GM12865 (cell line): ENCODE measurements at places on chromosomes 1 and 21.

DNA sequence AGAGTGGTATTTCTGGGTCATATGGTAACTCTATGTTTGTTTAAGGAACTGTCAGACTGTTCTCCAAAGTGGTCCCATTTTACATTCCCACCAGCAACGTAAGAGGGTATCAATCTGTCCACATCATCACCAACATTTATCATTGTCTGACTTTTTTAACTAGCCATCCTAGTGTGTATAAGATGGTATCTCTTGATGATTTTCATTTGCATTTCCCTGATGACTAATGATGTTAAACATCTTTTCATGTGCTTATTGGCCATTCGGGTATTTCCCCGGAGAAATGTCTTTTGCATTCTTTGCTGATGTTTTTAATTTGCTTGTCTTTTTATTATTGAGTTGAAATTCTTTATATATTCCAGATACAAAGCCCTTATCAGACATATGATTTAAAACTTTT lies 370.1 kb upstream of the NR5A2 start:
- DNase-seq: no peak

GRCh38 chr21:41622831-41623548 lies 115.0 kb upstream of the TMPRSS2 start:
- no peak for DNase-seq

DNA sequence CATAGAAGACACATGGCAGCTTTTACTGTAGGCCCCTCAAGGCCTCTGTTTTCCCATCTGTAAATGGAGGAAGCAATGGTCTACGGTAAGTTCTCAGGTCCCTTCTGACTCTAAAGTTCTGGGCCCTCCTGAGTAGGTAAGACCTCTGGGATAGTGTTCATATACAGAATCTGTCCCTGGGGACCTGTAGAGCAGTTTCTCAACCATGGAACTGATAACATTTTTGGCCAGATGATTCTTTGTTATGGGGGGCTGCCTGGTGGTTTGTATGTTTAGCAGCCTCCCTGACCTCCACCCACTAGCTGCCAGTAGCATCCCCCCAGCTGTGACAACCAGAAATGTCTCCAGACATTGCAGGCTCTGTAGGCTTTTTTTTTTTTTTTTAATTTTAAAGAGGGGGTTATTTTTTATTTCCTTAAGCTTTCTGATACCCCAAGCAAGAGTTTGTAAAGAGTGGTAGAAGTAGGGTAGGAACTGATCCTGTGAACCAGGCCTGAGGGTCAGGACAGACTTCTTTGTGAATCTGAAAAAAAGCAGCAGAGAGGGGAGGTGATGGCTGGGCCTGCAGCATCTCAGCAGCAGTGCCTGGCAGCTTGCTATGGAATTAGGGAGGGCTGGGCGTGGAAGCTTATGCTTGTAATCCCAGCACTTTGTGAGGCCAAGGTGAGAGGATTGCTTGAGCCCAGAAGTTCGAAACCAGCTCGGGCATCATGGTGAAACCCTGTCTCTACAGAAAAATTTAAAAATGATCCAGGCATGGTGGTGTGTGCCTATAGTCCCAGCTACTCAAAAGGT lies 20.2 kb upstream of the TCEA3 start:
- no peak for DNase-seq

GRCh38 chr1:204254031-204254661 lies 40.4 kb upstream of the GOLT1A start:
- DNase-seq: no peak

DNA sequence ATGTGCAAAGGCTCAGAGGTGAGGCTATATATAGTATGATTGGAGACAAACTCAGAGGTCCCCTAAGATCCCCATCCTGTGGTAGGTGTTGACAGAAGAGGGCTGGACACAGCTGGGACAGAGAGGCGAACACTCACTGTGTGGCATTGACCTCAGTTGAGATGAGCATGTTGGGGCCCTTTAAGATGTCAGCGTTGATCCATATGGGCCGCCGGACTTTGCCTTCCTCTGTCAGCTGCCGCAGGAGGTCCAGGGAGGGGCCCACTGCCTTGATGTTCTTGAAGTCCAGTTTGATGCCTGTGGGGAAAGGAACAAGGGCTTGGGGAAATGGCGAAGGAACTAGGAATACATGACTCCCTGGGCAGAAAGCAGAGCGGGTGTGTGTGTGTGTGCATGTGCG lies 8.8 kb downstream of the FAM151A start:
- no peak for DNase-seq

DNA sequence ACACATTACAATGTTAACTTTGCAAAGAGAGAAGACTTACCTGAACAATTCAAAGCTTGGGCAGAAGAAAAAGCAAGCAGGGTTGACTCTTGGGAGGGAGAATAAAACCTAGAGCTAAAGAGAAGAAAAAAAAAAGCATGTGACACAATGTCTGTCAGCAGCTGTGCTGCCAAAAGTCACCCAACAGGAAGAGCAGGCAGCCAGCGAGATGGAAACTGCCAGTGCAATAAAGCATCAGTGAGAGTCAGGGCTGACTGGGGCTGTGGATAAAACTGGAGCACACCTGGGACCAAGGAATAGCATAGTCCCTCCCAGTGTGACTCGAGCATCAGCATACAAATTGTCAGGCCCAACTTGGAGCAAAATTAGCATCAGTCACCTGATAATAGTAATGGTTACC lies 65.0 kb upstream of the SLC22A15 start:
- no peak for DNase-seq

DNA sequence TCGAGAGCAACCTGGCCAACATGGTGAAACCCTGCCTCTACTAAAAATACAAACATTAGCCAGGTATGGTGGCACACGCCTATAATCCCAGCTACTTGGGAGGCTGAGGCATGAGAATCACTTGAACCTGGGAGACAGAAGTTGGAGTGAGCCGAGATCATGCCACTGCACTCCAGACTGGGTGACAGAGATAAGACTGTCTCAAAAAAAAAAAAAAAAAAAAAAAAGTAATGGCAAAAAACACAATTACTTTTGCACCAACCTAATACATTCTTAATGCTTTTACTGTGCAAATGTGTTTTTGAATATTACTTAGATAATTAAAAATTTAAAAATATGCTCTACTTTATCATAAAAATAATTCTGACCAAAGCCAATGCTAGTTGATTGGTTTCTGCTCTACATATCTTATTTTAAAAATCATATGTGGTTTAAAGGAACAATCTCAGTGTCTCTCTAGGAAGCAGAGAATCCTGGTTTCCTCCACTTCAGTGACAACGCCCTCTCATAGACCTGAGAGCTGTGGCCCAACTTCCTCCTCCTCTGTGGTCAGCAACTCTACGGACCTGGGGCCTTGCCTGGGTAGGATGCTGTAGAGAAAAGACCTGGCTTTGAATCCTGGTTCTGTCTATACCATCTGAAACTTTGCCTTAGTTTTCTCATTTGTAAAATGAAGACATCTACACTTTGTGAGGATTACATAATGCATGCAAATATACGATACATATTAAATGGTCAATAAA lies 64.7 kb downstream of the TGFBR3 start:
- peak; percentile 41 for DNase-seq

GRCh38 chr21:44550807-44551206 lies 498 bp downstream of the KRTAP10-2 start:
- DNase-seq: no peak

GRCh38 chr1:208178091-208178529 lies 66.1 kb downstream of the PLXNA2 start:
- no peak for DNase-seq

- no peak for DNase-seq
Measured at GRCh38 chr1:77031106-77031662, 163.9 kb downstream of the ST6GALNAC5 start.

- no peak for DNase-seq
Measured at GRCh38 chr1:91546876-91547275, 46.2 kb downstream of the CDC7 start.

GRCh38 chr1:160058087-160058486 lies 11.9 kb downstream of the KCNJ10 start:
- no peak for DNase-seq

GRCh38 chr1:234127026-234127671 lies 222.7 kb downstream of the SLC35F3 start:
- DNase-seq: no peak

DNA sequence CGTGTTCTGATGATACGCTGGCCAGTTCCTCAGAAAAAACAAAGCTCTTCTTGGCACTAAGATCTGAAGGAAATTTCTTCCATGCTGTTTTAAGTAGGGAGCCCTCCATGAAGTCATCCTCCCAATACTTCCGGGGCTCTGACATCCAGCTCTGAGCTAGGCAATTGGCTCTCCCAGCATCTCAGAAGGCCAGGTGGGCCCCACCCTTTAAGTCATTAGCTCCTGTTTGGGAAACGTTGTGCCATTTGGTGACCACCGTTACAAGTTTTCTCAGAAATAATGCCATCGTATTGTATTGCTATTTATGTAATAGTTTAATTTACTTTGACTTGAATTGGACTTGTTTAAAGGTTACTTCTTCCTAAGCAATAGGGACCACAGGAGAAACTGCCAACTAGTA lies 130.3 kb upstream of the EDN2 start:
- no peak for DNase-seq

GRCh38 chr1:236718328-236718727 lies 32.0 kb downstream of the ACTN2 start:
- DNase-seq: no peak

- no peak for DNase-seq
Measured at GRCh38 chr1:93722081-93723031, 40.7 kb upstream of the BCAR3 start.

DNA sequence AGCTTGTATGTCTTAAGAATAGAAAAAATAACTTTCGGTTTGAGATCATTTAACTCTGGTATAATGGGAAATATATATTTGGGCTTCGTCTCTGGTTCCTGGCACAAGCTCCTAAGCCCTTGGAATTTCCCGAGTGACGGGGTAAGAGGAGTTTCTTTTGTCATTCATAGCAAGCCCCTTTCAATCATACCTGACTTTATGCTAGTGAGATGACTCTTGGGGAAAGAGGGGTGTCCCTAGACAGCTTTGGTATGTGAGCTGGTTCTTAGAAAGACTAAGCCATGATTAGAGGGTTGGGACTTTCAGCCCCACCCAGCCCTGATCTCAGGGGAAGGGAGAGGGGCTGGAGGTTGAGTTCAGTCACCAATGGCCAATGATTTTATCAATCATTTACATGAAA lies 13.9 kb upstream of the MTARC1 start:
- peak; percentile 52 for DNase-seq

DNA sequence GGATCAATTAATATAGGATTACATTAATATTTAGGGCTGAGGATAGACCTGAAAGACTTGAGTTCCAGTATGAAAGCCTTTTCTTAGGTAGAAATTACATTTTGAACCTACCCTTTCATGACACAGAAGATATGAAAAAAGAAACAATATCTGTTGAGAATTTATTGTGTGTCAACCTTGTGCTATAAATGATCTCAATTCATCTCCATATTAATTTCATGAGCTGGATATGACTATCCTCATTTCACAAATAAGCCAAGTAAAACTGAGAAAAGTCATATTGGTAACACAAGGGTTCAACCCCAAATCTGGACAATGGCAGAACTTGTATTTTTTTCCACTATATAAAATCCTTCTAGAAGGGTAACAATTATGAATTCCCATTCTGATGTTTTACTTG lies 120.0 kb downstream of the TRIM33 start:
- no peak for DNase-seq

- no peak for DNase-seq
Measured at GRCh38 chr1:224539971-224540370, 76.1 kb upstream of the CNIH3 start.

DNA sequence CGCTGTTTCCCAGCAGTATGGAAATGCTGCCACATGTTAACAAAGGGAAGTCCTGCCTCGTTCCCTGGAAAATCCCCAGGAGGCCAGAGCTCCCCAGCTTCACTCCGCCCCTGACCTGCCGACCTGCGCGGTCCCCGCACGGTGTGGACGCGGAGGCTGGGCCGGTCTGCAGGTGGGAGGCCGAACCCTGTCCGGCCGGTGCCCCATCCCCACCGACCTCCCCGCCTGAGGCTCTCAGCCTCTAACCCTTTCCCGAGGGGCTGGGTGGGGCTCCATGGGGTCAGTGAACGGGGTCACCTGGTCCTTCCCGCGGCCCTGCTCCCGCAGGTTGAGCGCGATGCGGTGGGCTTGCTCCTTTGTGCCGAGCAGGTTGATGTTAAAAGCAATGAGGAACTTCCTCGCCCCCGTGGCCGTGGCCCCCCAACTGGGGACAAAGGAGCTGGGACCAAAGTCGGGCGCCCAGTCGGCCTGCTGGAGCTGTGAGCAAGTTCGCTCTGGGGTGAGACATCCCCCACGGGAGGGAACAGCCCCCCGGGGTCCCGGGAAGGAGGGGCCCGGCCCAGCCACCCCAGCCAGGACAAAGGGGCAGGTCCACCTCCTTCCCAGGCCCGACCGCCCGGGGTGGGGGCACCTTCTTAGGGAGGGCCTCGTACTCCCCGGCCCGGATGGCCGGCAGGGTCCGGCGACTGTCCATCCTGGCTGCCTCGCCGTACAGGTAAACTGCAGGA lies 4.0 kb downstream of the FTCD start:
- DNase-seq: no peak

- DNase-seq: no peak
Measured at GRCh38 chr1:75097654-75098053, 36.5 kb upstream of the LHX8 start.

GRCh38 chr1:70034403-70034802 lies 171.0 kb downstream of the LRRC40 start:
- no peak for DNase-seq

DNA sequence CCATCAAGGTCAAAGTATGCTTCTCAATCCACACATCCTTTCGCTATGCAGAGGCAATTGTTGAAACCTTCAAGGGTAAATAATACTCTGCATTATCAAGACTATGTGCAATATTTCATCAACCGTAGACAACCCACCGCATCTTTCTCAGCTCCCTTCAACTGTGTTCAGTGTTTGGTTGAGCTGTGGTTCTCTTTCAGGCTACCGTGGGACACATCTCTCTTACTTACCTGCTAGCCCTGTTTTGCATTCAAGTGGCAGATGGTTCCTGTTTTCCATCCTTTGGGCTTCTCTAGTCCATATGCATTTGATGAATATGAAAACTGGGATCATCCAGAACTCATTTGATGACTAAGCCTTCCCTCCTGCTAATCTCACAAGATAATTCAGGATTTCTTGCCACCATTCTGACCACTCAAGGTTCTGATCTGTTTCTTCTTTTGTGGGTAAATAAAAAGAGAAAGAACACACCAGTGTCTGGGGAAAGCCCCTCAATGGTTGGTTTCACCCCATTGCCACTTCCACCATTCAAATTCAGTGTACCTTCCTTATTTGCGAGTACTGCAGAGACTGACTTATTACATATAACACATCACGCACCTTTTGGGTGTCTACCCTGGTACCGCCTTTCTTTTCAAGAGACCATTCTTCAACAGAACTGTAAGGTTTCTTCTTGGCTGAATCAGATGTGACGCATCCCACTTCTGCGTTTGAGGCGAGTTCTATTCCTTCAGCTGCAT lies 61.7 kb downstream of the BACE2 start:
- DNase-seq: no peak
